ENCODE measurements at places on chromosomes 6 and 20.

- no peak for DNase-seq
Measured at GRCh38 chr6:63643862-63644261, 8.3 kb downstream of the PHF3 start.

GRCh38 chr6:46011188-46012085 lies 4.2 kb downstream of the CLIC5 start:
- DNase-seq, result peak; percentile 60

- DNase-seq, result no peak
Measured at GRCh38 chr20:24694727-24695528, 225.5 kb downstream of the SYNDIG1 start.

DNA sequence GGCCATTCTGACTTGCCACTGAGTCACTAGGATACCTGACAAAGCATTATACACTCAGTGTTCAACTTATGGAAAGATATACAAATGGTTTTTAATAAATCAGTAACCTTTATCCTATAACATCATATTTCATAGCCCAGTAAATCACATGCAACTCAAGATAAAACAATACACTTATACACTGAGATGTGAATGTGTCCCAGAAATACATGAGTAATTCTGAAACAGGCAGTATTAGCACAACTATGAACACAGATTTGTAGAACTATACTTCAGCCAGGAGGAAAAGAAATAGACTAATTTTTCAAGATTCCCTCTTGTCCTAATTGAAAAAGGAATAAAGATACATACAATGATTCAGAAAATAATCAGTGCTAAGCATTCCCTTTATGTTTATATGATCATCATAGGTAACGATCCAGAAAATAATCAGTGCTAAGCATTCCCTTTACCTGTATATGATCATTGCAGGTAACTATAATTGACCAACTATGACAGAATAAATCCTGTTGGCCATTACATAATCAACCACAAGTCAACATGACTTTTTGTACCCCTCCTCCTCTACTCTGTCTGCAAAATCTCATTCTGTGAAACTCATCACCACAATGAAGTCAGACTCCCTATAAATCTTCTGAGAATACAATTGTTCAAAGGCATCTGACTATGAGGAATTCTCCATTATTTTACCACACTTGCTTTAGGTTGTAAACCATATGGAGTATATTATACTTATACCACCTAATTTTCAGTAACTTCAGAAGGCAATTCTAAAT lies 30.3 kb downstream of the HACE1 start:
- DNase-seq, result no peak

- DNase-seq, result no peak
Measured at GRCh38 chr20:10314198-10314597, 95.6 kb downstream of the SNAP25 start.

GRCh38 chr6:111845441-111845871 lies 27.8 kb downstream of the FYN start:
- DNase-seq, result no peak

GRCh38 chr6:100462706-100463629 lies 1.8 kb downstream of the SIM1 start:
- DNase-seq, result no peak

DNA sequence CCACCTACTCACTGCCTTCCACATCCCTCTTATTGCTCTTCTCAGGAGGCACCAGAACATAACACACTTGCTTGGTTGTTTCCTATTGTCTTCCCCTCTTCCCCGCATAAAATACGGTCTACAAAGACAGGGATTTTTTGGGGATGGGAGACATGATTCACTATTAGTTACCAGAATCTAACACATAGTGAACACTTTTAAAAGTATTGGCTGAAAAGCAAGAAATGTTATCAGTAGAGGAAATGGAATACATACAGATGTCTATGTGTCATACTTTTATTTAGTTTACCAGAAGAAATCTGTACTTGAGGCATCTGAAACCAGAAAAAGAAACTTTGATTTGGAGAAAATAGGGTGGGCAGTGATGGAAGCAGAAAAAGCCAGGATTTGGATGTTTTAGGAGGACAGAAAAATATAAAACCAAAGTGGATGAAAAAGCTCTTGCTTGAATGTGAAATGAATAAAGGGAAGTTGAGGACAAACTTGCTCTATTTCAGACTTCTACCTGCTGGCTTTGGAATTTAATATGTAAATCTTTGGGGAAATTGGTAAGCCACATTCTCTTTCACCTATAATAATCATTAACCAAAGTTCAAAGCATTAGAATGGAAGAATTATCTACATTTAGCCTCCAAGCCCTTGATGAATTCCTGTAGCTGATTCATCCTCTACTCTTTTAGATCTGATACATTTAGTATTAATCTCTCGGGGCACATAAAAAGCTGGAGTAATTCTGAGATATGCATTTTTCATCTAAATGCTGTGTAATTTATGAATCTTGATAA lies 82.6 kb downstream of the DOK5 start:
- no peak for DNase-seq

DNA sequence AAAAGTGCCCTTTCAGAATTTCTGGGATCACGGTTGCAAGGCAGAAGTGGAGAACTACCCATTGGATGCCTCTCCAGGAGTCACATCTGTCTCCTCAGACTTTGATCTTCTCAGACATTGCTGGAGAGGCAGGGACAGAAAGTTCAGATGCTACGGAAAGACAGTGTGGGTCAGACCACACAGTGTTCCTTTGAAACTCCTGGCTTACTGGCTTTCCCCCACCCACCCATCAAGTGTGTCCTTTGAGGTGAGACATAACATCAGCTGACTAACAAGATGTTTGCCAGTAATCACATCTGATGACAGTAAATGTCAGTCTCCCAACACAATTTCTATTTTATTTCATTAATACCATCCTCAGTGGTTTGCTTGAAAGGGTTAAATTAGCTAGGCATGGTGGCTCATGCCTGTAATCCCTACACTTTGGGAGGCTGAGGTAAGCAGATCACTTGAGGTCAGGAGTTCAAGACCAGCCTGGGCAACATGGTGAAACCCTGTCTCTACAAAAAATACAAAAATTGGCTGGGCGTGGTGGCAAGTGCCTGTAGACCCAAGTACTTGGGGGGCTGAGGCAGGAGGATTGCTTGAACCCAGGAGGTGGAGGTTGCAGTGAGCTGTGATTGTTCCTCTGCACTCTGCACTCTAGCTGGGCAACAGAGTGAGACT lies 67.2 kb upstream of the SNX9 start:
- DNase-seq, result peak; percentile 73

- no peak for DNase-seq
Measured at GRCh38 chr20:38278763-38279162, 18.2 kb upstream of the KIAA1755 start.

- no peak for DNase-seq
Measured at GRCh38 chr6:97775012-97775411, 492.0 kb upstream of the MMS22L start.

GRCh38 chr6:107062691-107063090 lies 34.7 kb downstream of the MTRES1 start:
- DNase-seq, result no peak

- peak; percentile 31 for DNase-seq
Measured at GRCh38 chr6:158629367-158630221, 14.9 kb downstream of the DYNLT1 start.

DNA sequence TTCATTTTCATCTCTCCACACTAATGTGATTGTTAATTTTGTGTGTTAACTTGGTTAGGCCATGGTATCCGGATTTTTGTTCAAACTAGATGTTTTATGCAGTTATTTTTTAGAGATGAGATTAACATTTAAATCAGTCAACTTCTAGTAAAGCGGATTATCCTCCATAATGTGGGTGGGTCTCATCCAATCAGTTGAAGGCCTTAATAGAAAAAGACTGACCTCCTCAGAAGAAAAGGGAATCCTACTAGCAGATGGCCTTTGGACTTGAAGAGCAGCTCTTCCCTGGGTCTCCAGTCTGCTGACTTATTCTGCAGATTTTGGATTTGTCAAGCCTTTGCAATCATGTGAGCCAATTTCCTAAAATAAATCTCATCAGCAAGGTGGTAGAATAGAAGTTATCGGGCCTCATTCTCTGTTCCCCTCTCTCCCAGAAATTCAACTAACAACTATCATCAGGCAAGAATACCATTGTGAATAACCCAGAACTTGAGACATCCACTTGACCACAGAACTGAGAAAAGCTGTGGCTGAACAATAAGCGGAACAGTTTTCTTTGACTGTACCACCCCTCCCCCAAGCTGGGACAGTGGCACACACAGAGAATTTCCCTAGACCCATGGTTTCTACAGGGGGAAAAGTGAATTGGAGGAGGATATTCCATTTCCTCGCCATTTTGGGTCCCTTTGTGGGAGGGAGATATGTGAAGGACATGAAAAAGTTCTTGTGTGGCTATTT lies 323.0 kb downstream of the UTRN start:
- DNase-seq, result no peak

- no peak for DNase-seq
Measured at GRCh38 chr6:11236915-11237314, 4.4 kb upstream of the NEDD9 start.

GRCh38 chr20:51484141-51484815 lies 58.2 kb downstream of the NFATC2 start:
- DNase-seq, result no peak

GRCh38 chr20:60372822-60373221 lies 414.6 kb downstream of the CDH26 start:
- no peak for DNase-seq

GRCh38 chr6:63558278-63558677 lies 14.0 kb upstream of the LOC128125822 start:
- DNase-seq, result no peak

DNA sequence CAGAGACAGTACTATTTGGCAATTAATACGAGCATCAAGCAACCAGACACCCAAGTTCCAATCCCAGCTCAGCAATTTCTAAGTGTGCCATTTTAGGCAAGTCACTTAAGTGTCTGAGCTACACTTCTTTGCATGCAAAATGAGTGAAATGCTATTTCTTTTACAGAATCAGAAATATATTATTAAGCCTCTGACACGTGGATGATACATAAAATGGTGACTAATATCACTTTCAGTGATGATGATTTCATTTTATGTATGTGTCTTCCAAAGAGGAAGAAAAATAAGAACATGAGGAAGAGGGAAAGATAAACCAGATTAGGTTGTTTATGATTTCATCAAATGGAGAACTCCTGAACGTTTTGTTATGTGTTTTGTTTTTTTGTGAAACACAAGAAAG lies 158.6 kb downstream of the TSHZ2 start:
- no peak for DNase-seq

DNA sequence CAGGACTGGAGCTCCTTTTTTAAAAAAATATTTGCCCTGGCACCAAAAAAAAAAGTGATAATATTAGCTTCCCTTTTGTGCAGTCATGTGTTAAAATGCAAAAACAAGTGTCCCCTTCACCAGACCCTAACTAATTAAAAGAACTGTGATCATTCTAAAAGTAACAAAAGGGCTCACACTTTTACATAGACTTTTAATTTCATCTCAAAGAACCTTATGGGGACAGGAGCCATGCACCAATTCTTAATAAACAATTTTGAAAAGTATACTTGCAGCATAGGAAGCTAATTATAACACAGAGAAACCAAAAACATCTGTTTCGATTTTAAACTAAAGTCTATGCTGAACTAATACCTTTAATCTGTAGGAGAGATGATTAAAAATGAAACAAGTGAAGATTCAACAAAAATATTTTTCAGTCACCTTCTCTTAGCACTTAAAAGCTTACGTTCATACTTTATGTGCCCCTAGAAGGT lies 17.3 kb downstream of the STX7 start:
- DNase-seq, result no peak

- no peak for DNase-seq
Measured at GRCh38 chr20:57025261-57025660, 241.2 kb downstream of the BMP7 start.

GRCh38 chr6:9620687-9621086 lies 794.2 kb downstream of the TFAP2A start:
- no peak for DNase-seq

- DNase-seq, result no peak
Measured at GRCh38 chr6:83368577-83368976, 62.3 kb downstream of the ME1 start.

DNA sequence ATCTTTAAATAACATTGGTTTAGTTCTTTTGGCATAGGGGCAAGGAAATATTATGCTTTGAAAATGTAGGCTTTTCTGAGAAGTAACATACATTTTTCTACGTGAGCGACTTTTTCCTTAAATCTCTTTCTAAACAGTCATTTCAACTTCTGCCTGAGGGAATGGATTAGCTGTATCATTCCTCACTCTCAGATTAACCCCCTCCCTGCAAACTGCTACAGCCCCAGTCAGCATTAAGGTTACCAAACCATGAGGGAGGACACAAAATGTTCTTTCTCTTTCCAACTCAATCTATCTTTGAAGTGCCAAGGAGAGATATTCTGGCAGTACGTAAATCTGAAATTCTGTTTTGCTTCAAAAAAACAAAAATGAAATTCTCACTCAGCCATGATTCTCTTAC lies 231.3 kb upstream of the FLRT3 start:
- no peak for DNase-seq

DNA sequence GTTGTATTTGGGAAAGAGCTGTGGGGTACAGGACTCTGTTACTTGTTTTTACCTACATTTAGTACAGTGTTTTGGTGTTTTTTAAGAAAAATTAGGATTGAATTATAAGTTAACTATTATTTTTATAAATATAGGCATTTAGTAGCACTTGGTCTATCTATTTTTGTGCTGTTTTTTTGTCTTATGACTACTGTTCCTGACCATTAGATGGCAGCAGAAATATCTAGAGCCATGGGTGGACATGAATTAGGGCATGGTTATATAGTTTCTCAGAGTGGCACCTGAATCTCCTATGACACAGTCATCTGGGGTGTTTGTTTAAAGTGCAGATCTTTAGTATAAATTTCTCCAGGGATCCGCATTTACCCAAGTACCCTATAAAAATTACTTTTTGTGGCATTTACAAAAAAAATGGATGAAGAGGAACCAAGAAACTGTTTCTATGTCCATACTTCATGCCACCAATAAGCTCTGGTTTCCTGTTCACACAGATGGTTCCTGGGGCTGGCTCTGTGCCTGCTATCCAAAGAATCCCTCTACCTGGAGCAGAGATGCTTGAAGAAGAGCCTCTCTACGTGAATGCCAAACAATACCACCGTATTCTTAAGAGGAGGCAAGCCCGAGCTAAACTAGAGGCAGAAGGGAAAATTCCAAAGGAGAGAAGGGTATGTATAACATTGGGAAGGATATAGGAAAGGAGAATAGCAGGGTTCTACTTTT lies 19.8 kb downstream of the NFYA start:
- no peak for DNase-seq

DNA sequence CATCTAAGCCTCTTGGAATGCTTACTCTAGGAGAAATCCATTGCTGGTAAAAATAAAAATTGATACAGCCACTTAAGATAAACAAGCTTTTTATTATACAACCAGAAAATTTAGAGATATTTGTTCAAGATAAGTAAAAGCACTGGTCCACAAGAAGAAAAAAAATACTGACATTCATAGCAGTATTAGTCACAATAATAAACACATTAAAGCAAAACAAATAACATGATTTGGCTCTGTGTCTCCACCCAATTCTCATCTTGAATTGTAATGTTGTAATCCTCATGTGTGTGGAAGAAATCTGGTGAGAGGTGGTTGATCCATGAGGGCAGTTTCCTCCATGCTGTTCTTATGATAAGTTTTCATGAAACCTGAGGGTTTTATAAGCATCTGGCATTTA lies 1093.5 kb upstream of the ADGRB3 start:
- DNase-seq, result no peak

Measured in activated CD4-positive, alpha-beta T cell treated with anti-CD3 and anti-CD28 coated beads, Interleukin-2, amount 50 U/mL, for 4 hours (primary cell).